ENCODE measurements at places on chromosomes 13 and 19.
A peak's percentile ranks its signal among the peaks of the same experiment; 100 is the strongest.

GRCh38 chr19:40692212-40692551, 1.7 kb upstream of the NUMBL start:
- no peak for DNase-seq

DNA sequence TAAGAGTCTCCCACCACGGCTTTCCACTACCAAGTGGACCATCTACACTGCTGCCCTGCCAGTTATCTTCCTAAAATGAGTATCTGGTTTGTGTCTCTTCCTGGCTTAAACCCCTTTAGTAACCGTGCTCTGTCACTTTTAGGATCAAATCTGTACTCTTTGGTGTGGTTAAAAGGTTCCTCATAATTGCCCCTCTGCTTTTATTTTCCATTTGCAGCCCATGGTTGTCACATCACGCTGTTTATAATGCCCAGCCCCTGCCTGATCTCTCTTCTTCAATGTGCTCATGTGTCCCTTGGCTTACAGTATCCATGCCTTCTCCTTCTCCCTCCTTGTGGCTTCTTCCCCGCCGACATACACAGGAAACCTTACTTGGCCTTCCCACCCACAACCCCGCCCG, 100.1 kb downstream of the DGKH start:
- no peak for DNase-seq

- no peak for DNase-seq
Observed at GRCh38 chr13:109323338-109323737, 463.0 kb downstream of the IRS2 start.

- DNase-seq = no peak
Observed at GRCh38 chr19:45195764-45196163, 17.2 kb downstream of the BLOC1S3 start.

- no peak for DNase-seq
Observed at GRCh38 chr19:1872807-1873523, 9.6 kb upstream of the KLF16 start.

DNA sequence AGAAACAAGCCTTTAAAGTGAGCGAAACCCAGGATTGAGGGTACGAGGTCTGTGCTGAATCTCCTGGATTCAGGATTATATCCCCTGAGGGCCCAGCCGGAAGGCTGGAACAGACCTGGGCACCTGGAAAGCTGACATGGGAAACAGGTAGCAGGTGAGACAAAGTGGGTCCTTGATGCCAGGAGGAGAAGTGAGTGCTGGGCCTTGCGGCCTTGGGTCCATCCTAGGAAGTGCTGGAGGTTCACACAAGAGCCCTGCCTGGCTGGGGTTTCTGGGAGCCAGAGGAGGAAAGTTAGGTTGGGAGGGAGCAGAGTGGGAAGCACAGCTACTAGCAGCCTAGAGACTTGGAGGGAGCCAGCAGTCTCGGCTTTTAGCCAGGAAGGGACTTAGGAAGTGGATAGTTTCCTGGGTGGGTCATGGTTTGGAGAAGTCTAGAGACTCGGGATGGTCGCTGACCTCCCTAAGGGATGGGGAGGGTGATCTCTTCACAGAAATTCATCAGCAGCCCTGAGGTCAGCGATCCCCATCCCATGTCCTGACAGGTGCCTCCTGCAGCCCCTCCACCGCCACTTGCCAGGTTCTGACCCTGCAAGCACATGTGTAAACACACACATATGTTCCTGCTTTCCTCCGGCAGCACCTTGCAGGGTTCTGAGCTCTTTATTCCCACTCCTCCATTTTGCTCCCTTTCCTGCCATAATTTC, 29.4 kb upstream of the ZNF492 start:
- no peak for DNase-seq

DNA sequence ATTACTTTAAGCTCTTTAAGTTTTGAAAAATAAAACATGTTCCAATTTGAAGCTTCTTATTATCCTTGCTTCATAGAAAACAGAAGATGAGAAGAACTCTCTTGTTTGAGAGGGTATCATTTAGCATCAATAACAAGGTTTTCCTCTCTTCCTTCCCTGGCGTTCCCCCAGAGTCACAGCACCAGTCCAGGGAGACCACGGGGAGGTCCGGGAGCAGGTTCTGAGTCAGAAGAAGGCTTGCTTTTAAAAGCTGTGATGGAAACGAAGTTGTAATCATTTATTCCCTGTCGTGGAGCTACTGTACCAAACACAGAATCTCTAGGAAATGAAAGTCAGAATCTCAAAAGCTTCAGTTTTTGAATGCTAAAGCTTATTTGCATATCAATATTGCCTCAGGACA, 174.0 kb upstream of the LSM14A start:
- no peak for DNase-seq

DNA sequence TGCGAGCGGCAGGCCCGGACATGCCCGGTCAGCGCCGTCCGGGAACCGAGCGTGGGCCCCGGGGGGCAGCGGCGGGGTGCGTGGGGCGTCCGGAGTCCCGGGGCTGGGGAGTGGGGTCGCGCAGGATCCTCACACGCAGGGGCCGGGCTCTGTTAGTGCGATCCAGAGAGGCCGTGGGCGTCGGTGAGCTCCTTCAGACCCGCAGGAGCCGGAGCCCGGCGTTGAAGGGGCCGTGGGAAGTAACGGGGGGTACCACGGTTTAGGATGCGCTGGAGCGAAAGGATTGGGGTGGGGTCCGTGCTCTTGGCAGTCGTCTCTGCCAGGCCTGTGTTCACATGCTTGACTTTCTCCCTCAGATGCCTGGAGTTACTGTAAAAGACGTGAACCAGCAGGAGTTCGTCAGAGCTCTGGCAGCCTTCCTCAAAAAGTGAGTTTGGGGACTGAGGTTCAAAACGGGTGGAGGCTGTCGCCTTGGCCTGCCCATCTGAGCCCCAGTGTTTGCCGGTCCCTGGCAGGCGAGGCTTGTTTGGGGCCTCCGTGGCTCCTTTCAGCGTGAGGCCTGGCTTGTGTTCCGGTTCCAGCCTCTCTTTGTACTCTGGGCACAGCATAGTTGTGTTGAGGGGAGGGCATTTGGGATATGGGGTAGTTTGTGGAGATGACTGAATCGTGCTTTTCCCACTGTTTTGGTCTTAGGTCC, 512 bp downstream of the RPS19 start:
- DNase-seq = no peak

GRCh38 chr13:46803586-46803985, 6.6 kb upstream of the ESD start:
- no peak for DNase-seq

DNA sequence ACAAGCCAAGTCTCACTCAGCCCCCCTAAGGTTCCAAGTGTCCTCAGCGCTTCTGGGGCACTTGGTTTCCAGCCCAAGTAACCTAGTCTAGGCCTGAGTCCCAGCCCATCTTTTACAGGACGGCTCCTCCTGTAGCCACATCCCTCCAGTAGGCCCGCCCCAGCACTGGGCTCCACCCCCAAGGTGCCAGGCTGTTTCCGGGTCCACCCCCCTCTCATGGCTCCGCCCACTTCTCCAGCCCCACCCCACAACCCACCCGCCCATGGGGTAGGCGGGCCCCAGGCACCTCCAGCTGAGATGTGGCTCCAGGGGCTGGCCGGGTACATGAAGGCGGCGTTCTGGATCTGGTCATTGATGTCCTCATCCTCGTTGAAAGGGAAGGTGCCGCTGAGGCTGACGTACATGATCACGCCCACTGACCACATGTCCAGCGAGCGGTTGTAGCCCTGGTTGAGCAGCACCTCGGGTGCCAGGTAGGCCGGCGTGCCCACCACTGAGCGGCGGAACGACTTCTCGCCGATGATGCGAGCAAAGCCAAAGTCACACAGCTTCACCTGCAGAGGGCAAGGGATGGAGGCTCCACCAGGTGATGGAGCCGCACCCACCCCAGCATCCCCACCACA, 17.2 kb upstream of the DACT3 start:
- peak; percentile 90 for DNase-seq

GRCh38 chr19:51809787-51810186, 14.8 kb downstream of the FPR3 start:
- no peak for DNase-seq

GRCh38 chr19:19619181-19619848, 828 bp upstream of the PBX4 start:
- DNase-seq = no peak

DNA sequence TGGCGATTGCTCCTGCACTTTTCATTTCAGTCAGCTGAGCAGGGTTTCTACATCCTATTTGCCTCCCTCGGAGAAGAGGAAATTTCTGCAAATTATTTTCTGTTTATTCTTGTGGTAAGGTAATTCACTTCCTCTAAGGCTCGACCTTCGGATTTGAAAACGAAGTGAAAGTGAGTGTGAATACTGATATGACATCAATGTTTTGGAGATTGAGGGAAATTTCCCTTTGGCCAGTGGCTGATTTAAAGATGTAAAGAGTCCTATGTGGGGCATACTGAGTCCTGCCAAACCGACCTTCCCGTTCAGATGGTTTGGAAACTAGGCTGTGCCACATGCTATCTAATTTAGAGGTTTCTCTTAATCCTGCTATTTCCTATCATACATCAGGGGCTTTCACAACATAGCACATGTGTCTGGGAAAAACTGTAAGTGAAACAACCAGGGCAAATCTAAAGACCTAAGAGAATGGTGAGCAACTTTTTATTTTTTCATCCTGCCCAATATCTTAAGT, 112.3 kb downstream of the POSTN start:
- no peak for DNase-seq

DNA sequence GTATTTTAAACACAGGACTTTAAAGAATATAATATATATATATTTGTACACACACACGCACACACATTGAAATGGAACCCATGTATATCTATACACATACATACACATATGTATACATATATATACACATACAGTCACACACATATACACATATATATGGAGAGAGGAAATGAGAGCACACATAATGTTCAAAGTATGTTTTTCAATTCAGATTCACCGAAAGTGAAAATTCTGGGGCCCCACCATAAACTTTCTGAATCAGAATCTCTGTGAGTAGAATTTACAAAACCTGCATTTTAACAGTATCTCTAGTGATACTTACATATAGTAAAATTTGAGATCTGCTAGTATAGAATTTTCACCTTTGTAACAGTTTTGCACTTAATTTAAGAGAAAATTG, 60.4 kb upstream of the OBI1 start:
- DNase-seq = no peak

DNA sequence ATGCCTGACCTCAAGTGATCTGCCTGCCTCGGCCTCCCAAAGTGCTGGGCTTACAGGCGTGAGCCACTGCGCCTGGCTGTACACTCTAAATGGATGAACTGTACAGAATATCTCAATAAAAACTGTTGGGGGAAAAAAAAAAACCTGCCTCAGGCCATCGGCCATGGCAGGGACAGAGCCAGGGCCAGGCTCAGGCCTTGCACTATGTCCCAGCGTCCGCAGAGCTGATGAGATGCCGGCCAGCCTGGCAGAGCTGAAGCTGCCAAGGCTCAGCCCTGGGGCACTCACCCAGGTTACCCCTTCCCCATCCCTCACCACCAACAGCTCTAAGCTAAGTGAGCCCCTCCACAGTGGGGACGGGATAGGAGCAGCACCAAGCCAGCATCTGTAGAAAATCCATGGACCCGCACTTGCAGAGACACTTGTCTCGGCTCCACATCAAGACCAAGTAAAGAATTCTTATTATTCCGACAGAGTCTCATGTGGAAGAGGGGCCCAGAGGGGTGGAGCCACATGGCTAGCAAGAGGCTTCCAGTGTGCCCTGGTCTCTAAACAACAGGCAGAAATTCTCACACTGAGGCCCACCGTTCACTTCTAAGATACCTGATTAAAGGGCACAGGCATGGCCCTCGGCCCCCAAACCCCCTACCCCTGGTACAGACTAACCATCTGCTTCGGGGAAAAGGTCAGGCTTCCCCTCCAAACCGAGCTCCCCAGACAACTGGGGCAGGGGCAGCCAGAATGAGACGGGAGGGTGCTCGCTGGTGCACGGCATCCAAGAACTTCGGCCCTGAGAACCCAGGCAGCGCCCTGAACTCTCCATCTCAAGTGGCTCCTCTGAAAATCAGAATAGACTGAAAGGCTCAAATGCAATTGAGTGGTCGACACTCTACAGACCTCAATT, 5.8 kb downstream of the PPP6R1 start:
- no peak for DNase-seq

DNA sequence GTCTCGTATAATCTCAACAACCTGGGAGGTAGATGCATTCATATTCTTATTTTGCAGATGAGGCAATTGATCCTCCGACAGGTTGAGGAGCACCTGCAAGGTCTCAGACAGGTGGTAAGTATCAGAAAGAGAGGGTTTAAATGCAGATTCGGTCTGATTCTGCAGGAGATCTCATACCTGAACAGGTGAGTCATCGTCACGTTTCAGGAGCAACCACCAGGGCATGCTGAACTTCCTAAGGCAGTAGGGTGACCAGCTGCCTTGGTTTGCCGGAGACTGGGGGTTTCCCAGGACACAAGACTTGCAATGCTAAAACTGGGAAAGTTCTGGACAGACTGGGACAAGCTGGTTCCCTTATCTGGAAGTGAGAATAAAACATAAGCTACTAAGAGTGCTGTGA, 68.8 kb upstream of the TSHZ3 start:
- peak; percentile 52 for DNase-seq

GRCh38 chr19:16541526-16542044, 652 bp downstream of the CHERP start:
- no peak for DNase-seq

DNA sequence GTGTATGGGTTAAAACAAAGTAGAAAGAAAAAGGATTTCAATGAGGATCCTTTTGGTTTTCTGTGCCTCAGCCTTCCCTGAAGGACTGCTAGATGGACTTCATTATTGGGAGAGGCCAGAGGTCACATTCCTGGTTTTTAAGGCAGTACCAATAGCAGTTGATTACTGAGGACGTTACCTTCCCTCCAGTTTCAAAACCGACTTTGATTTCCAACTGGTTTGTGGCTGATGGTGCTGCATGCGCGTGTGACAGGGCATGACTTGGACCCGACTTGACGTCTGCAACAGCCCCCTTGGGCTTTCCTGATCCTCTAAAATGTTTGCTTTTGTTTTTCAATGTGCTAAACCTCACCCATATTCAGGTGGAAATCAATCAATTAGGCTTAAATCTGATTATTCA, 314.3 kb upstream of the ARGLU1 start:
- no peak for DNase-seq

DNA sequence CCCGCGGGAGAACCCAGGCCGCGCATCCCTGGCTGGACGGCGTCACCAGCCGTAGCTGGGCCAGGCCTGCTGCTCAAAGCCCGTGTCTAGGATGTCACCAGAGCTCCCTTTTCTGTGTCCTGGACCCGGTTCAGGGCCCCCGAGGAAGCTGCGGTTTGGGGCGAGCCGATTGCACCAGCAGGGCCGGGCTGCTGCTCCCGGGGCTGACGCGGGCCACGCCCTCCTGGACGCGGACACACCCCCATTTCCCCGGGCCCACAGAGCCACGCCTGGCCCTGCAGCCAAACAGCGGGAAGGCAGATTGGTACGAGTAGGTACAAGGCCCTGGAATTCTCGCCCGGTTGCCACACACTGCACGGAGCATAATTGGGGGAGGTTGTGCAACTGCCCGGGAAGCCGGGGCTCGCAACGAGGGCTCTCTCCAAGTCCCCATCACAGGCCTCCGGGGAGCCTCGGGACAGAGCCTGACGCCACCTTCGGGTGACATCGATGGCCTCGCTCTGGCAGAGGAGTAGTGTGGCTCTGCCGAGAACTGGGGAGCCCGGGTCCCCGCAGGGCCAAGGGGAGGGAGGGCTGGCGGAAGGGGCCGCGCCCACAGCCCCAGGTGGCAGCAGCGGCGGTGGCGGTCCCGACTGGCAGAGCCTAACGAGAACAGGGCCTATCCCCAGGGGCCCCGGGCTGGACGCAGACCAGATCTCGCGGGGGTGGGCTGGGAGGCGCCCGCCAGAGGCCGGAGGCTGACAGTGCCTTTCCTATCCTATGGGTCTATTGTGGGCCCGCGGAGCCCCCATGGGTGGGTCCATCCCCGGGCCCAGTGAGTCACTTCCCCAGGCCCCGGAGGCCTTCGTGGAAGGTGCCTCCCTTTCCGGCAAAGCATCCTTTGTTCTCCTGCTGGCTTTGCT, 23.5 kb downstream of the KCTD15 start:
- peak; percentile 83 for DNase-seq

Data from WTC11 (cell line).